ENCODE measurements at places on chromosomes 13 and 19. TPM values are rescaled to one million over a fixed set of nuclear protein-coding genes. Genes with fewer than 3 reads are reported as not detected.

The AMH gene
- 0.79 TPM for total RNA-seq

GRCh38 chr13:59319276-59319675 is 844.5 kb downstream of the DIAPH3 start:
- no peak for DNase-seq

GRCh38 chr19:41960973-41961372 is 1.9 kb upstream of the RABAC1 start:
- no peak for DNase-seq

- DNase-seq, result no peak
Observed at GRCh38 chr13:98976338-98976737, 1.5 kb downstream of the DOCK9 start.

DNA sequence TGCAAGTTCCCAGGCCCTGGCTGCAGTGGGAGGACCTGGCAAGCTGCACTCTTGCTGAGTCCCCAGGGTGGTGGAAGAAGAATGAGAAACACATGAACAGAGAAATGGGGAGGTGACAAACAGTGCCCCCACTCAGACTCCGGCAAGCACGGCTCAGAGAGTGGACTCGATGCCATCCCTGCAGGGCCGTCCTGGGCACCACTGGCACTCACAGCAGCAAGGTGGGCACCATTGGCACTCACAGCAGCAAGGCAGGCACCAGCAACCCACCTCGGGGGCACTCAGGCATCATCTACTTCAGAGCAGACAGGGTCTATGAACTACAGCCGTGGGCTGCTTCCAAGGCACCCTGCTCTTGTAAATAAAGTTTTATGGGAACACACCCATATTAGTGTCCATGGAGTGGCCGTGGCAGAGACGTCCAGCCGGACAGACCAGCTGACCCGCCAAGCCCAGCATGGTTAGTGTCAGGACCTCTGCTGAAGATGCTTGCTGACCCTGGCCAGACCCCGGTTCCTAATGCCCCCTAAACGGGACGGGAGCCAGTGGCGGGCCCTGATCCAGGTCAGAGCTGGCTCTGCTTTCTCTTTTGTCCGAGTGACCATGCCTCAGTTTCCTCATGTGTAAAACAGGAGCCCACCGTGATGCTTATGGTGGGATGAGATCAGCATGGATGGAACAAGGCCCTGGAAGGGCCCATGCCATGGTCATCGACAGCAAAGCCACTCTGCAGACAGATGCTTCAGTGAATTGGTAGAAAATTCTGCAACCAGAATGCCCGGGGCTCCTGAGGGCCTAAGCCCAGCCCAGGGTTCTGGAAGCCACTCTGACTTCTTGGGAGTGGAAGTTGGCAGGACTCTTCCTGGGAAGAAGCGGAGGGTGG is 2.1 kb upstream of the F10 start:
- no peak for DNase-seq

DNA sequence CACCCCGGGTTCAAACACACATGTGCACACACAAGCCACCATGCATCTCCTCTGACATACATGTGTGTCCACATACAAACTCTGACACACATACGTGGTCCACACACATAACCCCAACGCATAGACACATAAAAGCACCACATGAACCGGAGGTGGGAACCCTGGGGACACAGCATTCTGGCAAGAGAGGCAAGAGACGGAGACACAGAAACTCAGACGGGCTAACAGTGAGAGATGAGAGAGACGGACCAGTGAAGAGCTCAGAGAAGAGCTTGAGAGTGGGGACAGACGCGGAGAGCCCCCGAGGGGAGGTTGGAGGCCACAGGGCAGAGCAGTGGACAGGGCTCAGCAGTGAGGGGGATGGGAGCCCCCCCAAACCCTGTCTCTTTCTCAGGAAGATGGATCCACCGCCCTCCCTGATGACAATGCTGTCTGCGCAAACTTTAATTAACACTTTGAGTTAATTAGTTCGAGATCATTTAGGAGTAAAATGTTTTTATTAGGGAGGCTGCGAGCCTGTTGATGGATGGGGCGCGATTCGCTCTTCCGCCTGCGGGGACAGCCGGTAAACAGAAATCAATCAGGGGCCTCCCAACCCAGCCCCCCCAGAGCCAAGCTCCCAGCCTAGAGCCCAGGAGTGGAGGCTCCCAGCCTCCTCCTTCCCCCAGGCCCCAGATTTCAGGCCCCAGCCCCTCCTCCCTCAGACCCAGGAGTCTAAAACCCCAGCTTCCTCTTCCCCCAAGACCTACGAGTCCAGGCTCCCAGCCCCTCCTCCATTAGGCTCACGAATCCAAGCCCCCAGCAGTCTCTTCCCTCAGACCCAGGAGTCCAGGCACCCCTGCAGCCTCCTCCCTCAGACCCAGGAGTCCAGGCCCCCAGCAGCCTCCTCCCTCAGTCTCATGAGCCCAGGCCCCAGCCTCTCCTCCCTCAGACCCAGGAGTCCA is 9.5 kb upstream of the ERFL start:
- DNase-seq, result peak; percentile 63

The GPR32 gene
- not detected for total RNA-seq
